Vagina (tissue), 2 donors: ENCODE measurements at places on chromosomes 1 and 21.
A peak's percentile ranks its signal among the peaks of the same experiment; 100 is the strongest.

DNA sequence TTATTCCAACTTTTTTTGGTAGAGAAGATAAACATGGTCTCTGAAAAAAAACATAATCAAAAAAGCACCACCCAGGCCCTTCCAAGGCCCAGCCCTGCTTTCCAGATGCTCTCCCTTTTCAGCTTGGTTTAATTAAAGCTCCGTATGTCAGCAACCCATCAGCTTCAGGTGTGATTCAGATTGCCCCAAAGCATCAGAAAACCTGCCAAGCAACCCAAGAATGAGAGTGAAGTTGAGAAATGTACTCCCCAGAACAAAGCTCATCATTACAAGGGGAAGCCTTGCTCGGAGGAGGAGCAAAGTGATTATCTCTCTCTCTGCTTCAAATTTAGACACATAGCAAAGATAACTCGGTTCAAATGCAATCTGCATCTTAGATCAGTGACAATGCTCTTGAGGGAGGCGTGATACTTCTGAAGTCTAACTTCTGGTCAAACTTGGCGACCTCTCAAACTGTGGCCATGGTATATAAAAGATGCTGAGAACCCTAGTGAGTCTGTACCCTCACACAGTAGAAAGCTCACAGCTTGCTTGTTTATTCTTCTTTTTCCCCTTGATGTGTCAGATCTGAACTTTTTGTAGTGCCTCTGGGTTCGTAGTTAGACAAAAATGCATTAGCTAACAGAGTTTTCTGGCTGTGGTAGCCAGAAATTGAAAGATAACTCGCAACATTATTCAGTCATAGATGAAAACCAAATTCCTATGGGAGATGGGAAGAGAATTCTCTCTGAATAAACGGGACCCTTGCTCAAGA is 63.3 kb upstream of the ZC3H11B start:
- DNase-seq, result no peak

GRCh38 chr1:91754348-91754747 is 131.6 kb downstream of the TGFBR3 start:
- DNase-seq, result peak; percentile 62

DNA sequence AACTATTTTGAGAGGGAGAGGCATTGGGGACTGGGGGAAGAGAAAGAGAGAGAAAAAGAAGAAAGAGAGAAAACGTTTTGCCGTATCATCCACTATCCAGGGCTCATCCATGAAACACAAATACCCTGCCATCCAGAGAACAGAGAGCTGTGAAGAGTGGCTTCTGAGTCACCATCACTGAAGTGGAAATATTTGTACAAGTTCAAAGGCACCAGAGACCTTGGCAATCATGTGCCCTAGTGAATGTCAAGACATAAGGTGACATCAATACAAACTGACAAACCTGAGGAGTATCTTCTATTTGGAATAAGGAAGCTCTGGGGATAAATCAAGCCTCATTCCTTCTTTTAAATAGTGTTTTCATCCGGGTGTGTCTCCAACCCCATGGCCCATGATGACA is 197.2 kb upstream of the PROX1 start:
- DNase-seq, result no peak

DNA sequence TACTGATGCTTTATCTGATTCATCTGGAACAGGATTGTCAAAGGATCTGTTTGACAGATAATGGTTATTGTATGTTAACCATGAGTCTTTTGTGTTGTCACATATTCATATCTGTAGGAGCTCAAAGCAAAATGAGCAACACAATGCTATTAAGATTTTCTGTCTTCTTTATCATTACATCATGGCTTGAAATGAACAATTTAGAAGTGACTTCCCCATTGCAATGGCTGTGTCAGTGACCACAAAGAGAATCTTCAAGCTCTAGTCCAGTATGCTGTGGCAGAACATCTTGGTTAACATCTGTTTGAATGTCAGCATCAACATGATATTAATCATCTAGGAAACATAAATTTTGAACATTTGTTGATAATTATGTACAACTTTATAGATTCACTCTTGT is 1148.5 kb downstream of the PLA2G4A start:
- no peak for DNase-seq

DNA sequence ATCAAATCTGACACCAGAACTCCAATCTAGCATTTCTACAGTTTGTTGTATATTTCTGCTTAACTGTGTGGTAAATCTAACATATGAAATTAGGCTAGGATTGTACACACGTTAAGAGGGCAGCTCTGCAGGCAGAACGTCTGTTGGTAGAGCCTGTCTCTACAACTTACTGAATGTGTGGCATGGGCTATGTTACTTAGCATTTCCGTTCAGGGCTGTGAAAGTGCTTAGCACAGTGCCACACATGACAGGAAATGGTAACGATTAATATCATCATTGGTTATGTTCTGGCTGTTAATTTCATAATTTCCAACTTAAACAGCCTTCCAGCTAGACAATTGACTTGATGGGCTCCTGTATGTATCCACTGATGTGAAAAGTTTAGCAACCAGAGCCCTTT is 9.6 kb upstream of the C8B start:
- DNase-seq, result no peak

GRCh38 chr1:43572538-43572937 is 41.9 kb downstream of the PTPRF start:
- no peak for DNase-seq

- DNase-seq, result no peak
Measured at GRCh38 chr1:47262787-47263413, 30.9 kb upstream of the TAL1 start.

DNA sequence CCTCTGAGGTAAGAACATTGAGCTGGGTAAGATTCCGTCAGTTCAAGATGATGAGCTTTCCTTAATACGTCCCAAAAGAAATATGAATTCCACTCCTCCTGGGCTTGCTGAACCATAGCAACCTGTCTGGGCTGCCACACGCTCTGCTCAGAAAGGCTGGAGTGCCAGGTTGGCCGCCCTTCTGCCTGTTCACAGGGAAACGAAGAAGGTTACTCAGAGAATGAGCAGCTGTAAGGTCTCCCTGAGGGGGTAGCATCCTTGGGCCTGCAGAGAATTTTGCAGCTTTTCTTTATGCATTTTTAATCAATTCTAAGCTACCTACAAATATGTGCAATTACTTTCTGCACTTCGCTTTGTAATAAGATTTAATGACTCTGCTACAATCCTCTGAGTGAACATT is 130.7 kb upstream of the BACE2 start:
- DNase-seq, result no peak

- DNase-seq, result no peak
Measured at GRCh38 chr1:41396084-41396483, 34.9 kb downstream of the FOXO6 start.

DNA sequence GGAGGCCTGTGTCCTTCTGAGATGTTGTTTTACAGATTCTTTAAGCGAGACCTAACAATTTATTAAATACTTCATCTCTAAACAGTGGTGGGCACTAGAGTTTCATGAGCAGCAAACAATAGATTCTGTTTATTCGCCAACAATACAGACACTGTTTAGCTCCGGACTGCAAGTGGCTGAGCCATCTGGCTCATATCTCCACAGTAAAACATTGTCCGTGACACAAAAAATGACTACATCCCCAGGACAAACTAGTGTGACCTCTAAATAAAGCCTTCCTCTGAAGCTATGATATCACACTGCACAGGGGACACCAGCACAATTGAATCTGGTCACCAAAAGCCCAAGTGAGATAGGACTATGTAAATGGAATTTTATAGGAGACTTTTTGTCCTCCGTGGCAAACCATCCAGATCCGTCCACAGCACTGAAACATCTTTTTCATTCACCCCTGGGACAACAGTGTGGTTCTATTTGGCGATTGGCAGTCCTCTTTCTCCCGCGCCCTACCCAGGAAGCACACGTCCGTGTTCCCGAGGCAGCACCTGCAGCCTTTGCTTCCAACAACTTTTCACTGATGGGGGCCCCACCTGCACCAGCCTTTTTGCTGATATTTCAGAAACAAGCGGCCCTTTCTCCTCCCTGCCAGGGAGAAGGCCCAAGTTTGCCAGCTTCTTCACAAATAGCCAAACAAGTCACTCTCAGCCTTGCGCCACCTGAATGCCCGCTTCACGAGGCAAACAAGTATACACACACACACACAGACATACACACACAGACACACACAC is 47.4 kb downstream of the OLIG1 start:
- DNase-seq, result no peak

DNA sequence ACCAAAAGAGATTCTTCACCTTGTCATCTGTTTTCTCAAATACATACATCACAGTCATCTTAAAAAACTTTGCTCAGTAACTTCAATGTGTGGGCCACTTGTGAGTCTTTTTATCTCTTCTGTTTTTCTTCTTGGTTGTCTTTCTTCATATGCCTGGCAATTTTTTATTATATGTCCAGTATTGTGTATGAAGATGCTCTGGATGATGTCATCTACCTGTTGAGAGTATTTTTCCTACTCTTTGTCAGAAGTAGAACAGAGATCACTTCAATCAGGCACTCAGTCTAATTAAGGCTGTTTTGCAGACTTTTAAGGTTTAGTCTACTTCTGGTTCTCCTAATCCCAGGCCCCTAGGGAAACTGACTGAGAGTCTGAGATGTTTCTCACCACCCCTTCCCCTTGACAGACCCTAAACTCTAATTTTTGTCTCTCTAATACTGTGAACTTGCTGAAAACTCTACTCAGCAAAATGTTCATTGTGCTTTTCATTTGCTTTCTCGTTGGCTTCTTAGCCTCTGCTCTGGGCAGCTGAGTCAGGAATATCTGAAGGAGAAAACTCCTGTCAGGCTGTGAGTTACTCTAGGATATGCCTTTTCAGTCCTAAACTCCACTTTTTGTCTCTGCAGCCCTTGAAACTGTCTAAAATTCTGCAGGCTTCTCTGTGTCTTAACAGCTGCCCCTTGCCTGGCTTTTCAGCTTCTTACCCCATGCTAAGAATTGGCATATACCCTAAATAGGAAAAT is 33.0 kb upstream of the DNAJC6 start:
- no peak for DNase-seq

- peak; percentile 58 for DNase-seq
Measured at GRCh38 chr1:208576425-208576824, 332.2 kb upstream of the PLXNA2 start.

DNA sequence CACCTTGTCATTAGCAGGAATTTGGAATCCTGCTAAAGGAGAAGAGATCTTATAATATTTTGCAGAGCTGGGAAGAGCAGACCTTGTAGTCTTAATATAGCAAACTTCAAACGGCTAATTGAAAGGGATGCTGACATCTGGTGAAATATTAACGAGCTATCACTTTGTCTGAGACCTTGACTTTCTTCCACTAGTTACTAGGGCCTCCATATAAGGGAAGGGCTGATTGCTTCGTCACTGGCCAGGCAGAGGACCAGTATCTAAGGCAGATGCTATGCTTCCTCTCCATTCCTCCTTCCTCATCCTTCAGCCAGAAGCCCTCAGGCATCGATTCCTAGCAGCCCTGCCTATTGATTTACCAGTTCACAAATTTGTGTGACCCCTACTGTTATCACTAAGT is 6.0 kb upstream of the VTCN1 start:
- DNase-seq, result no peak

GRCh38 chr1:53361541-53361961 is 33.7 kb upstream of the LRP8 start:
- peak; percentile 70 for DNase-seq

DNA sequence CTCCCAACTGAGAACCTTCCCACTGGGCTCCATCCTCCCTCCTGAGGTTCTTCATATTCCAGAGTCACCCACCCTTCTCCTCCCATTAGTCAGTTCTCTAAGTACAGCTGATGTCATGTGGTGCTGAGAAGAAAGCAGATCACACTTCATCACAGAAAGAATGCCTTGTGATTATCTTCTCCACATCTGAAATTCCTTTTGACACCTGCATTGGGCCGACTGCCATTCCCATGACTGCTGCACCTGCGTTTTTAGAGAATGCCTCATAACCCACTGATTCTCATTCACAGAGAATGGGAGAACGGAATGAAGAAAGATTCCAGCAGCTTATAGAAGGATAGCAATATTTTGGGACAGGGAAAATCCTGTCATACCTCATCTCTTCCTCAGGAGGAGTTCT is 14.3 kb downstream of the LEPR start:
- no peak for DNase-seq

- no peak for DNase-seq
Measured at GRCh38 chr1:41842993-41843755, 75.5 kb downstream of the HIVEP3 start.

GRCh38 chr1:6603915-6604558 is 1.4 kb upstream of the KLHL21 start:
- DNase-seq, result no peak

- DNase-seq, result no peak
Measured at GRCh38 chr1:17957588-17958267, 149.9 kb upstream of the IGSF21 start.

- DNase-seq, result no peak
Measured at GRCh38 chr1:113871597-113872113, at the start of gene PTPN22. Gene PTPN22 (minus strand): TSS chr1:113871712.

GRCh38 chr1:9716404-9717192 is 65.1 kb downstream of the PIK3CD start:
- no peak for DNase-seq

GRCh38 chr1:186454981-186455380 is 5.9 kb downstream of the PDC start:
- no peak for DNase-seq

DNA sequence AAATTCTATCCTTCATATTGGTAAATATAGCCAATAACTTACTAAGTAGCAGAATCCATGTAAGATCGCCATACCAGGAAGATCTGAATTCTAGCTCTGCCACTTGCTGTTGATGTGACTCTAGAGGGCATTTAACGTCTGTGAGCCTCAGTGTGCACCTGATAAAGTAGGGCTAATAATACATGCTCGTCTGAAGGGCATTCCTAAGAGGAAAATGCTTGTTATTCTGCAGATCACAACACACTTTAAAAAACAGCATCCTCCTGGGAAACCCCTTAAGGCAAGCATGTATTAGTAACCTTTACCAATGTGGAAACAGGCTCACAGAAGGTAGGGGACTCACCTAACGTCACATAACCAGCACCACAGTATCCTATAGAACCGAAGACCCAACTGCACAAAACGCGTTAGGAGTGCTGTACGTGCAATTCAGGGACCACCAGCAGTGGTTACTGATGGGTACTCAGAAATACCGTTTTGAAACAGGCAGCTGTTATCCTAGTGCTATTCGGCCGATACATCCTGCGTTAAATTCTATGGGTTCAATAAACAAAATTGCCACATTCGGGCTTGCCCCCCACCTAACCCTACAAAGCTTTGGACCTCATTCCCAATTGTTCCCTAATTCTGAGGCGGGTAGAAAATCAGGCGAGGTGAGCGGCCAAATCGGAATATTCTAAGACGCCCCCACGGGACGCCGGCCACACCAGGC is 758 bp downstream of the DEPDC1 start:
- no peak for DNase-seq

- DNase-seq, result no peak
Measured at GRCh38 chr21:35324372-35325220, 275.5 kb upstream of the RUNX1 start.

- DNase-seq, result no peak
Measured at GRCh38 chr1:17950728-17951127, 156.9 kb upstream of the IGSF21 start.
